HS-5 (cell line): ENCODE measurements at places on chromosomes 1 and 21.

GRCh38 chr1:150575072-150575489 is 4.3 kb downstream of the MCL1 start:
- DNase-seq = no peak

- no peak for DNase-seq
Measured at GRCh38 chr1:31726715-31727114, 22.9 kb upstream of the COL16A1 start.

- no peak for DNase-seq
Measured at GRCh38 chr1:67044631-67045270, 9.2 kb downstream of the SLC35D1 start.

GRCh38 chr1:111052246-111052645 is 87.6 kb downstream of the DRAM2 start:
- no peak for DNase-seq

GRCh38 chr1:175499595-175500382 is 243.6 kb downstream of the TNR start:
- DNase-seq = no peak

DNA sequence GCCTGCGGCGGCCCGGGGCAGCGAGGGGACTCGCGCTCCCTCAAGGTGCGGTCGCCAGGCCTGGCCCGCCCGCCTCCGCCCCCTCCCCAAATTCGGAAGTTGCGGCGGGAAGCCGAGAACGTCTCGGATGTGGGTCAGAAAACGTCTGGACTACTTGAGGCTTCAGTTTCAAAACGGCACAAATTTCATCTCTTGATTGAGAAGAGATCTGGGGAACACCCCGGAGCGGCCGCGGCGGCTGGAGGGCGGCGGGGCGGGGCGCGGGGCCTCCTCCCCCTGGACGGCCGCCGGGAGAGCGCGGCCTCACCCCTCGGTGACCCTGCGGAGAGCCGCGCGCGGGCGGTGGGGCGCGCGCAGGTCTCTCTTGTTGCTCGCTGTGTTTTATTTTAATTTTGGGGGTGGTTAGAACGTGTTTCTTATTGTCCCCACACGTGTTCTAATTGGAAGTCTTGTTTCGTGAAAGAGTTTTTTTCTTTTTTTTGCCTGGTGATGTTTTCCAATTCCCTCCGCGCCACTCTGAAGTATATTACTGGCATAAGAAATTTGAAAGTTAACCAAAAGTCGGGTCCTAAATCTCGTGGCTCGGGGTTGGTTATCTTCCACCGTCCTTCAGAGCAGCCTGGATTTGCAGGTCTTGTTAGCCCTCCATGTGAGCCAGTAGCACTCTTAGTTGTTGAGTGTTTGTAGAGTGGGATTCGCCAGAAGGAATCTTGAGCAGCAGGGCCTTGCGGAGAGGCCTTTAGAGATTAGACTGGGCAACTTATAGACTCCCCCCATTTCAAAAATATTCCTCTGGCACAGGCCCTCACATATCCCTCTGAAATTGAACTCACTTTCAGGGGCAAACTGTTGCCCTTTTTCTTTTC is 749 bp downstream of the PCBP3 start:
- no peak for DNase-seq

GRCh38 chr1:178101266-178101630 is 7.3 kb downstream of the RASAL2 start:
- no peak for DNase-seq

DNA sequence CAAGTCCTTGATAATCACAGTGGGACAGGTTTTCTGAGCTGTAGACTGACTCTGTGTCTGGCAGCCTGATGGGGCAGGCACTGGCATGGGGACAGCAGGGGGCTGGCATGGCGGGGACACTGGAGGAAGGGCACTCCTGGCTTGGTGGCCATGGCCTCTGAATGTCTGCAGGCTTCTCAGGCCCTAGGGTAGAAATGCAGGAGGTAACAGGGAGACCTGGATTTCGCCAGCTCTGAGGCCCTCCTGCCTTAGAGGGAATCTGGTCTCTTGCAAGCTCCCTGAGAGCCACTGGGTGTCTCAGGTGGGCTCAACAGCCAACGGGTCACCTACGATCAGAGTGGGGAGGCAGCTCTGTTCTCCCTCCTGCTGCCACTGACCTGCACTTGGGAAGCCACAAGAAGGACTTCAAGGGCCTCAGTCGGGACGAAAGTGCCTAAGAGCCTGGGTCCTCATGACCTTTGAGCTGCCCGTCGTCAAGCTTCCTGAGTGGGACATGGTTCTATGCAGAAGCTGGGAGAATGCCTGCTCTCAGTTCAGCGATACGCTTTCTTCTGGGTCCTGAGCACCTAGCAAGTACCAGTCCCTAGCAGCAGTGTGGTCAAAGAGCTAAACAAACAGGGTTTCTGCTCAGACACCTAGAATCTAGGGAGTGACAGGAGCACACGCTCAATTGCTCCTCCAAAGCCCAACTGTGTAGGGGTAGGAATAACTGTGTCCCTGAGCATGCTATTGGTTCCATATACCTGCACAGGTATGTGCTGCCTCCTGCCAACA is 569.0 kb downstream of the PTPRU start:
- DNase-seq = no peak

- DNase-seq = no peak
Measured at GRCh38 chr1:84939151-84939550, 46.1 kb upstream of the LPAR3 start.

GRCh38 chr1:227006226-227006796 is 66.2 kb downstream of the COQ8A start:
- no peak for DNase-seq

GRCh38 chr1:109167001-109167506 is 46.7 kb upstream of the SARS1 start:
- DNase-seq = no peak

DNA sequence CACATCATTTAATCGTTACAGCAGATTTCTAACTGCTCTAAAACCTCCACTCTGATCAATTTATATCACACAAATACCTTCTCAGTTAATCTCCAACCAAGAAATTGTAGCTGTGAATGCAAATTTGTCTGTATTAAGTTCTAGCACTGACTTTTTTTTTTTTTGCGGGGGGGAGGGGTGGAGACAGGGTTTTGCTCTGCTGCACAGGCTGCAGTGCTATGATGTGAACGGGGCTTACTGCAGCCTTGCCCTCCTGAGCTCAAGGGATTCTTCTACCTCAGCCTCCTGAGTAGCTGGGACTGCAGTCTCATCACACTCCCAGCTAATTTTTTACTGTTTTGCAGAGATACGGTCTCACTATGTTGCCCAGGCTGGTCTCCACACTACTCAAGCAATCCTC is 163.6 kb downstream of the RERE start:
- DNase-seq = no peak

DNA sequence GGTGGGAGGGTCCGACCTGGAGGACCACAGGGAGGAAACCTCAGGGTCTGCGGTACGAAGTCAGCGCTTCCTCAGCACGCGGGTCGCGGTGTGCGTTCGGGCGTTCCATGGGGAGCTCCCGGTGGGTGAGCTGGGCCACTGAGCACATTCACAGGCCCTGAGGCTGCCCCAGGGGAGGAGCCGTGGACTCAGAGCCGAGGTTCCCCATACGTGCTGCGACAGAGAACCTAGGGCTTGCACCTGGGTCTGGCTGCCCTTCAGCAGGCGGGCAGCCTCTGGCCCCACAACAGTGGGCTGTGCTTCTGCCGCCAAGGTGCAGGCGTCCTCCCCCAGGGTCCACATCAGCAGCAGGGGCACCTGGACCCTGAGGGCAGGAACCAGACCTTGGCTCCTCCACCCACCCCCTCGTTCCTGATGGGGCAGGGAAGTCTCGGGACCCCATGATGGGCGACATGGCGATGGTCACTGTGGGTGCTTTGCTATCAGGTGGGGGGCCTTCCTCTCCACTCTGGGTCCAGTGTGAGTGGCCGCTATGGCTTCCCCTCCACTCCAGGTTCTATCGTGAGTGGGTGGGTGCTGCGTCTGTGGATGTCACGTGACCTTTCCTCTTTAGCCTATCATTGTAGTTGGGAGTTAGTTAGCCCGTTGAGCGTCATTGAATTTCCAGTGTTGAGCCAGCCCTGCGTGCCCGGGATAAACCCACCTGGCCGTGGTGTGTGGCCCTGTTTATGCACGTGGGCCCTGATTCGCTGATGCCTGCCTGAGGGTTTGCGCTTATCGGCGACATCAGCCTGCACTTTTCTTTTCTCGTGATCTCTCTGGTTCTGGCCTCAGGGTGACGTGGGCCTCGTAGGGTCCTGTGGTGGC is 27.9 kb downstream of the FTCD start:
- no peak for DNase-seq

- no peak for DNase-seq
Measured at GRCh38 chr1:236021424-236022135, 43.3 kb downstream of the NID1 start.

- DNase-seq = no peak
Measured at GRCh38 chr21:43619856-43620255, 39.4 kb downstream of the HSF2BP start.

DNA sequence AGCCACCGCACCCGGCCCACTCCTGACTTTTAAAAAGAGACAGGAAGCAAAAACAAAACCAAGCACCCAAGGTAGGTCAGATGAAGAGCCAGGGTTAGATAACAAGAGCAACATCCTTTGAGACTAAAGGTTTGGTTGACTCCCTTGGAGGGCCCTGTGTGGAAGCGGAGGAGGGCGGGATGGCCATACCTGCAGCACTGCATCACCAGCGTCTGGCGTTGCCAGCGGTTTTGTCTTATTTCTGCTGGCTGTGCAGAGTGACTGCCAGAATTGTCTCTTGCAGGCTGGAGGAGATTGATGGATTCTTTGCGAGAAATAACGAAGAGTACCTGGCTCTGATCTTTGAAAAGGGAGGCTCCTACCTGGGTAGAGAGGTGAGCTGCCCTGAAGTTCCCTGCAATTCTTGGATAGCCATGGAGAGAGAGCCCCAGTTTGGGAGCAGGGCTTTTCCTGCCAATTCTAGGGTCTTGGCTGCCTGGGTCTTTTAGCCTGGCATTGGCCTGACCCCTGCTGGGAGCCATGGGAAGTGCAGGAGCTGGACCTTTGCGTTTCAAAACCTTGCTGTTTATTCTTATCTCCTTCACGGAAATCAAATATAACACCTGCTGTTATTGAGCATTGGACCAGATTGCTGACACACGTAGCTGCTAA is 24.0 kb downstream of the QSOX1 start:
- DNase-seq = no peak

- no peak for DNase-seq
Measured at GRCh38 chr1:19360843-19361610, 48.9 kb downstream of the SLC66A1 start.

GRCh38 chr1:50097791-50098190 is 10.9 kb upstream of the ELAVL4 start:
- DNase-seq = no peak

- no peak for DNase-seq
Measured at GRCh38 chr1:169892927-169893644, 610 bp downstream of the SCYL3 start.

DNA sequence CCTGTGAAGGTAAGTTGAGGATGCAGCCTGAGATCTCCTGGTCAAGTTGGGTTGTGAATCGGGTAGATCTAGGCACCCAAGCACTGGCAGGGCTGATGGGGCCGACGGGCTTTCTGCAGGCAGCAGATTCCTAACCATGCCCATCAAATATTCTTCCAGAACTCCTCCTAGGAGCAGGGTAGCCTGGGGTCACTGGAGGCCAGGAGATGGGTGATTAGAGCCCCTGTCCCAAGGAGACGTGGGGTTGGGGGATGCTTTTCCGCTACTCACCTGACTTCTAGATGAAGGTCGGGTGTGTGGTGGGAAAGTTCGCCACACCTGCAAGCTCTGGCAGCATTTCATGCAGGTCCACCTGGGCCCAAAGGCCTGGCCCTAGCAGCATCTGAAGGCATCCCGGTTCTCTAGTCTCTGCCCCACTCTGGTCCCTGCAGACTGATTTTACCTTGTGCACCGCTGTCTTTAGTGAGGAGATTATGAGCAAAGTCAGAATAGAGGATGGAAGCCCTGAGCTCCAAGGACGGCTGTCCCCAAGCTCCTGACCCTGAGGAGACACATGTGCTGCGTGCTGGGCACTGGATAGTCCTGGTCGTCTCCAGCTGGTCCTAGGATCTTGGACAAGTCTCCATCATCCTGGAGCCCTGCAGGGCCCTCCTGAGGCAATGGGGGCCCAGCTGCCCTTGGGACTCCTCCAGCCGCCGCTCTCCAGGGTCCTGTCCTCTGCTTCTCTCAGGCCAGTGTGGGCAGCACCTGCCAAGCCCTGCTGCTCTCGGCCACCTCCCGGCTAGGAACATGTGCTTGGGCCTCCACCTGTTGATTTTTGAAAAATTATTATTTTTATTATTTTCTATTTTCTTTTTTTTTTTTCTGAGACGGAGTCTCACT is 21.8 kb upstream of the C2CD2 start:
- DNase-seq = no peak

- no peak for DNase-seq
Measured at GRCh38 chr1:182355723-182356098, 35.9 kb downstream of the GLUL start.

DNA sequence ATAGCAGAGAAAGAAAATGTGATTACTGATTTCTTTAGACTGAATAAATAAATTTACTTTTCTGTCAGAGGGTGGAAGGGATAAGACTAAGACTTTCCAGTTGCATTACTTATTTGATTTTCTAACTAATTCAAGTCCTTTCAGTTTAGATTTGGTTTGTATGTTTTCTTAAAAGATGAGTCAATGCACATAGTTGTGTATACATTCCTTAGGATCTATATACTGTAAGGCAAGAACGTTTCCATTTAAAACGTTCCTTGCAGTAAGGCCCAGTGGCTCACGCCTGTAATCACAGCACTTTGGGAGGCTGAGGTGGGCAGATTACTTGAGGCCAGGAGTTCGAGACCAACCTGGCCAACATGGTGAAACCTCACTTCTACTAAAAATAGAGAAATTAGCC is 14.5 kb upstream of the SERTAD4 start:
- no peak for DNase-seq

DNA sequence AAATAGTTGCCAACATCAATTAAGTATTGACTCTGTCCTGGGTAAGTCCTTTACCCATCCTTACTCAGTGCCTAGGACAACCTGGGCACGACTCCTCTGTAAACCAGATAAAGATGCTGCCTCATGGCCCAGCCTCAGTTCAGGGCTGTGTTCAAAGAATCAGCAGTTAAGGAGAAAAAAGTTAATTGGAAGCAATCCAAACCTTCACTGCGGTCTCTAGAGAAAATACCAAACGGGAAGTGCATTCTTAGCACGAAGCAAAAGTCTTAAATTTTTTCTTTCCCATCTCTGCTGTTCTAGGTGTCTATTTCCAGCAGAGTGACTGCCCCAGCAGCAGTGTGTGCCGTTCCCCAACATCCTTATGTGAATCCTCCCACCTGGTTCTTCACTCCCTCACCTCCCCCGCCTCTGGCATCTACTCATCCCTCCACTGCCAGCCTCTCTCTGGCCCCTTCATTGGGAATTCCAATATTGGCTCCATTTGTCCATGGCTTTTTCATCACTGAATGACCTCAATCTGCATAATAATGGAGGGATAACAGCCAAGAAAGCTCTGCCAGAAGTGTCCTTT is 23.2 kb downstream of the KANK4 start:
- DNase-seq = no peak

DNA sequence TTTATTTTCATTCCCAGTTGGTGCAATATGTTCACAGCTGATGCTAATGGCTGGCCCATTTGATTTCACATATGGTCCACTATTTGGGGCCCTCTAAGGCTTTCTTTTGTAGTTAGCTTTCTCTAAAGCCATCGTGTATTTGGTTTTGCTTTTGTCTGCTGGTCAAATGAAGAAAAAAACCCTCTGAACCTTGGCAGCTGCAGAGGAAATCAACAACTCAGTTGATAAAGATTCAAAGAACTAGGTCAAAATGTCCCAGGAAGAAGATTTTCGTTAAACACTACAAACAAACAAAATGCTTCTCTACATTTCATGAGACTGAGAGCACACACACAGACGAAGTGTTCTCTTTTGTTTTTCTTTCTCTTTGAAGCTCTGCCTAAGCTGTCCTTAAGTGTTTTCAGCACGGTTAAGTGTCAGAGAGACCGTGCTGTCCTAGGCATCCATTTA is 655.0 kb downstream of the RWDD3 start:
- no peak for DNase-seq
